ENCODE measurements at places on chromosomes 12 and 14. TPM values are rescaled to one million over a fixed set of nuclear protein-coding genes. Genes with fewer than 3 reads are reported as not detected.

Gene BEGAIN
- 17.1 TPM for total RNA-seq

Gene SLC35E3
- 9.1 TPM for total RNA-seq

Gene KCNA5
- not detected for total RNA-seq

Gene LMNTD1
- 2.2 TPM for total RNA-seq

Gene NOC4L
- total RNA-seq: 10.8 TPM

Gene SLC39A2
- 1.2 TPM for total RNA-seq

Gene SLC10A1
- not detected for total RNA-seq

Gene CLEC1B
- not detected for total RNA-seq

Gene TOMM20L
- total RNA-seq: not detected

Gene PRB2
- not detected for total RNA-seq

Gene AQP6
- not detected for total RNA-seq

Gene KRT6A
- not detected for total RNA-seq

Gene DENND5B
- 25.3 TPM for total RNA-seq

Gene LRP1
- 24.9 TPM for total RNA-seq

Gene SPTB
- total RNA-seq: 0.86 TPM

DNA sequence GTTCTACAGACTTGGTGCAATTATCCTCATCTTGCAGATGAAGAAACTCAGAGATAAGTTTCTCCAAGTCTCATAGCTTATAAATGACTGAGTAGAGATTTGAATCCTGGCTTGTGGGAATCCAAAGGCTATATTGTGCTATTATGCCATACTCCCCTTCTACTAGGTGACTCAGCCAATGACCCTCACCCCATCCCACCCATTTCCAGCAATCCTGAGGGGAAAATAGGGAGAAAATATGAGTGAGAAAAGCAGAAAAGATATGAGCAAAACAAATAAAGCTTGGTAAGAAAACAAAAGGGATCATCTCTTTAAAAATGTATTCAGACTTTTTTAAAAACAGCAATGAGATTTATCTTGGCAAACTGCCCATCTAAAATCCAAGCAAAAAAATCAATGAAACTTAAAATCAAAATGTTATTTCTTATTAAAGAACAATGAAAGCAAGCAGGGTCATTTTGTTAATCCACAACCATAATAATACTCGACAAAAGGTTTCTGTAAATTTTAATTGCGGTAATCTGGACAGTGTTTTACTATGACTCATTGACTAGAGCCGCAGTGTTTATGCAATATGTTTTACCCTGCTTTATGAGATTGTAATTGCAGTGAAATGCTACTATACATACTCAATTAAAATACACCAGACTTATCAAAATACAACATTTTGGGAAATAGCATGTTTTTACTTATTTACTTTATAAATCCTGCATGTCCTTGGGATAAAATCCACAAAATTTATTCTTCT, 13.1 kb upstream of the LGR5 start:
- peak; percentile 46 for DNase-seq

DNA sequence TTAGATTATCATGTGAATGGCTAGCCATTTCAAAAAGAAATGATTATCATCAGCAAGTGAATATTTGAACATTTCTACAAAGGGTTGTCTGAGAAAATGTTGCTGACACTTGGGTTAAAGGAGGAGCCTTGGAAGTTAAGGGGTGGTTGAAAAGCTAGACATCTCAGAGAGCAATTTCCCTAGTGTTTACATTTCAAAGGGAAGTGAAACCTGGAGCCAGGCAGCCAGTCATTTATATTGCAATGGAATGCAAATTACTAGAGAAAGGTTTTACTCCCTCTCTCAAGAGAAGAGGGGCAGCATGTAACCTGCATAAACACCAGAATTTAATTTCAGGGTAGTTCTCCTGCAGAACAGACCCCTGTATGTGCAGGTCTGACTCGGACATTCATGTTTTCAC, 279.0 kb downstream of the SLC16A7 start:
- DNase-seq: peak; percentile 18

GRCh38 chr12:75655315-75655806, 144.0 kb upstream of the KRR1 start:
- no peak for DNase-seq

DNA sequence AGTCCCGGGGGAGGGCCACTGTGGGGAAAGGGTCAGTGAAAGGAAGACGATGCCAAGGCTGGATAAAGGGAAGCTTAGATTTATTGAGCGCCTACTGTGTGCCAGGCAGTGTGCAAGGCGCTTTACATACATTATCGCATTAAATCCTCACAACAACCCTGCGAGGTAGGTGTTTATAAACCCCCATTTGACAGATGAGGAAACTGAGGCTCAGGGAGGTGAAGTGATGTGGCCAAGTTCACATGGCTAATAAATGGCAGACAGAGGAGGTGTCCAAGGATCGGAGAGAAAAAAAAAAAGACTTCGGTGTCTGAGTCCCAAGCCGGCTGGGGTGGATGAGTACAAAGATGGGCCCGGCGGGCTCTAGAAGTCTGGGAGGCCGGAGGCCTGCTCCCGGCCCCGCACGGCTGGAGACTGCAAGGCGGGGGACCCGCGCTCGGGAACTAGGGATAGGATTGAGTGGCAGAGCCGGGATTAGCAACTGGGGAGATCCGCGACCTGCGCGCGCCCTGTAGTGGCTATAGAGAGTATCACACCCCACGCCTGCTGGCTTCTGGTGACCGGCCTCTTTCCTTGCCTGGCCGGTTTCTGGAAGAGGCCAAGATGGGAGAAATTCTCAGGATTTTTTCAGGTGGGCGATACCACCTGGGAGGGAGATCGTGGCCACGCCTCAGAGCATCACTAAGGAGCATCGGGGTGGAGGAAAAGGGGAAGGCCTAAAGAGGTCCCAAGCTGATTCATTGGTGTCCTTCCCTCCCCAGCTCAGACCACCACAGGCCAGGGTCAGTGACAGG, 3.9 kb downstream of the DDN start:
- peak; percentile 77 for DNase-seq

GRCh38 chr12:70576341-70577282, 60.6 kb downstream of the PTPRB start:
- peak; percentile 75 for DNase-seq

GRCh38 chr12:105892362-105892910, 246.3 kb downstream of the NUAK1 start:
- no peak for DNase-seq

GRCh38 chr12:16228067-16228466, 49.4 kb downstream of the SLC15A5 start:
- no peak for DNase-seq

DNA sequence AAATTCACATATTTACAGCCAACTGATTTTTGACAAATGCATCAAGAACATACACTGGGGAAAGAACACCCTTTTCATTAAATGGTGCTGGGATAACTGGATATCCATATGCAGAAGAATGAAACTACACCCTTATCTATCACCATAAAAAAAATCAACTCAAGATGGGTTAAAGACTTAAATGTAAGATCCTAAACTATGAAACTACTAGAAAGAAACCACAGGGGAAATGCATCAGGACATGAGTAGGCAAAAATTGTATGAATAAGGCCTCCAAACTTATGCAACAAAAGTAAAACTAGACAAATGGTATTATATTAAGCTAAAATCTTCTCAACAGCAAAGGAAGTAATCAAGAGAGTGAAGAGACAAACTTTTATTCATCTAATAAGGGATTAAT, 242.6 kb downstream of the CPNE8 start:
- DNase-seq: no peak

DNA sequence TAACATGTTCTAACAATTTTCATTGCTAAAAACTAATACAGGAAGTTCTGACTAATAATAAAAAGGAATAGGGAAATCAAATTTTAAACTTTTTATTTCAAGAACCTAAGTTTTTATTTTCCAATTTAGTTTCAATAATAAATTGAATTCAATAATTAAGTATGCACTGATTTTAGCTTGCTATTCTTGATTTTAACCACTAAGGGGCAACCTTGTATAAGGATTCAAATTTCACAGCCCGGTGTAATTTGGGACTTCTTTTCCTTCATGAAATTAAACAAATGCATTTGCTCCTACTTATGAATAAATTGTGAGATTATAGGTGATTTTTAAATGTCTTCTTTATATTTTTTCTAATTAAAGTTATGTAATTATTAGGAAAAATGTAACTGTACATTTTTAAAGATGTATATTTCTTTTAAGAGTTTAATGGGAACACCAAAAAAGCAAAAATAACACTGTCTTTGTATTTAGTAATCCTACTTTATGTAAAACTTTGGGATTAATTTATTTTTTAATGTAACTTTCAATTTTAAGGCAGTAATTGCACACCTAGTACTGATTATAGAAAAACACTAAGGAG, 241.4 kb upstream of the PDZRN4 start:
- DNase-seq: peak; percentile 7

DNA sequence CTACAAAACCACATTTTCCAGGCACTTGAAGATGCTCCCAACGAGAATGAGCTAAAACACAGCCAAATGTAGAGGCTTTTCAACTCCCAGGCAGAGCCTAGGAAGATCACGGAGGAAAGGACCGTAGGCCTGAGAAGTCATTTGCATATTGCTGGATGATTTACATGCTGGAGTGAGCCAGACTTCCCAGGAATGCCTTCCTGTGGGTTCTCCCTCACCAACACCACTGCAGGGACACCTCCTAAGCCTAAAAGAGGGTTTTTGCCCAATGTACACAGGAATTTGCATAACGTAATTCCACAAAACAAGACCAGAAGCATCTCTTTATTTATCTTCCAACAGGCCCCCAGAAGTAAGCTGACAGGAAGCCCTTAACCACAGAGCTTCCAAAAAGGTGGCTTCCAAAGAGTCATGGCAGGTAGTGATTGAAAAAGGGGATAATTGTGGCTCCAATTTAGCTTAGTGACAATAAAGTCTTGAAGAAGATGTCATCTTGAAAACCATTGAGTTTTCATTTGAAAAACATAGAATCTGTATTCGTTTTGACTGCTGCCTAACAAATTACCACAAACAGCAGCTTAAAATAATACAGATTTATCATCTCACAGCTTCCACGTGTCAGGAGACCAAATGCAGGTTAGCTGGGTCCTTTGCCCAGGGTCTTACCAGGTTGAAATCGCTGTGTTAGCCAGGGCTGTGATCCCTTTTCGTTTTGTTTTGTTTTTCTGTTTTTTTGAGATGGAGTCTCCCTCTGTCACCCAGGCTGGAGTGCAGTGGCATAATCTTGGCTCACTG, 116.2 kb downstream of the EGLN3 start:
- peak; percentile 41 for DNase-seq

DNA sequence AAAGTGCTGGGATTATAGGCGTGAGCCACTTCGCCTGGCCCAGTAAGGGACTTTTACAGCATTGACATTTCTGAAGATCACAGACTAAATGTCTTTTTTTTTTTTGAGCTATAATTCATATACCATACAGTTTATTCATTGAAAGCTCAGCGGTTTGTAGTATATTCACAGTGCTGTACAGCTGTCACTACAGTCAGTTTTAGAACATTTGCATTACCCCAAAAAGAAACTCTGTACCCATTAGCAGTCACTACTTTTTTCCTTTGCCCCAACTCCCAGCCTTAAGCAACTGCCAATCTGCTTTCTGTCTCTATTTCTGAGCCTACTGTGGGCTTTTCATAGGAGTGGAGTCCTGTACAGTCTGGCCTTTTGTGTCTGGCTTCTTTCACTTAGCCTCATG, 8.2 kb downstream of the BRI3BP start:
- DNase-seq: no peak

DNA sequence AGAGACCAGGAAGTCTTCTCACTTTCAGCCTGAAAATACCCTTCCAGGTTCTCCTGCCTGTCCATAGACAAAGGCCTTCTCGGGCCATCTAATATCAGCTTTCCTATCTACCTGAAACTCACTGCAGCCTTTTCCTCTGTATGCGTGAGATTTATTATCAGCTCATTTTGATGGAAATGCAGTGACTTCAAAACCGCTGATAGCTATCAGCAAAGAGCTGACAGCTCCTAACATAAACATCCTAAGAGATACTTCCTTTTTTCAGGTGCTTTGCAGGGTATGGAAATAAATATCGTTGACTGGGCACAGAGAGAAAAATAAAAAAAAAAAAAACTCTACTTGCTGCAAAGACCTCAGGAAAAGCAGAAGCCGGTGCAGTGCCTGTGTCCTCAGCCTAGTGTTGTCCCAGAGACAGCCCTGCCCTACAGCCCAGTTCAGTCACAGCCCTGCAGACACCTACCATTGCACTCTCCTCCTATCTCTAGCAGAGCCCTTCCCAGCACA, 215.0 kb upstream of the EGLN3 start:
- no peak for DNase-seq

GRCh38 chr12:78795934-78796445, 68.6 kb upstream of the SYT1 start:
- DNase-seq: peak; percentile 26

GRCh38 chr12:50981319-50982239, 29.2 kb downstream of the HIGD1C start:
- no peak for DNase-seq

DNA sequence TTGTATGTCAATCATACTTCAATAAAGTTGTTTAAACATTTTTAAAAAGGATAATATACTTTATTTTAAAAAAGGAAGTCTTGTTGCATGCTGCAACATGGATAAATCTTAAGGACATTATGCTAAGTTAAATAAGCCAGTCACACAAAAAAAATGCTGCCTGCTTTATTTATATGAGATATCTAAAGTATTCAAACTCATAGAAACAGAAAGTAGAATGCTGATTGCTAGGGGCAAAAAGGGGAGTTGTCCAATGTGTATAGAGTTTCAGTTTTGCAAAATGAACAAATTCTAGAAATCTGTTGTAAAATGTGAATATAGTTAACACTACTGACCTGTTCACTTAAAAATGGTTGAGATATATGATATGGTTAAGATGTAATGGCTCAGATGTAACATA, 8.7 kb downstream of the KLRC4 start:
- DNase-seq: no peak

DNA sequence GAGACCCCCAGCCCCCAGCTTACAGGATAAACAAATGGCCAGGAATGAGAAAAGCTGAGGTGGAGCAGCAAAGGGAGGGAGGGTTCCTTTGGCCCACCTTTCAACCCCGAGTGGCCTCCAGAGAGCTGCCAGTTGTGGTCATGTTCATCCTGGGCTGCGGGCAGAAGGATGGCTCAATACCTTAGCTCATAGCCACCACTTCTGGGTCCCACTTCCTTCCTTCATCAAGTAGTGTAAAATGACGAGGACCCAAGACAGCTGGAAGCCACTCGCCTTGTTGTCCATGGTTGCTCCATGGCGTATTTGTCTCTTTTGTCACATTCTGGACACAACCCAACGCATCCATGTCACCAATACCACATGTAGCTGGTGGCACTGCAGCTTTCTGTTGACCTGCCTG, 24.2 kb downstream of the CRACR2A start:
- no peak for DNase-seq

DNA sequence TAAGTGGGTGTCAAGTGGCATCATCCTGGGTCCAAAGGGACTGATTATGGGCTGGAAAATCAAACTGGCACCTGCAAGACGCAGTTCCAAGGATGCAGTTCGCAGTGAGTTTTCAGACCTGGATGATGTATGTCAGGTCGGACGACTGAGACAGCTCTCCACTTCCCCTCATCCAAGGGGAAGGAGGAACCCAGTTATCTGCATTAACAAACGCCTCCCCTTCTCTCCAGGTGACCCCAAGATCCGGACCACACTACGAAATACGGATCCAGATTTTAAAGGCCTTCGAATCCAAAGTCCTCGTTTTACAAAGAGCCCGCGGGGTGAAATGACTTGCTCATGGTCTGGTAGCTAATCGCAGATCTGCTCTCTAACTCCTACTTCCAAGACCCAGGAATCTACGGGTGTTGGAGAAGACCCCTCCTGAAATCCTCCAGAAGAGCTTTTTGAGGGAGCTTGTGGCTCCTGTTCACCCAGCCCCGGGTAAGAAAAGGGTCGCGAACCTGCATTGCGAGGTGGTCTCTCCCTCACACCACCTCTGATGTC, 460 bp upstream of the SYNE2 start:
- peak; percentile 39 for DNase-seq

All from M059J (cell line).